ENCODE measurements at places on chromosomes 5 and 9.

DNA sequence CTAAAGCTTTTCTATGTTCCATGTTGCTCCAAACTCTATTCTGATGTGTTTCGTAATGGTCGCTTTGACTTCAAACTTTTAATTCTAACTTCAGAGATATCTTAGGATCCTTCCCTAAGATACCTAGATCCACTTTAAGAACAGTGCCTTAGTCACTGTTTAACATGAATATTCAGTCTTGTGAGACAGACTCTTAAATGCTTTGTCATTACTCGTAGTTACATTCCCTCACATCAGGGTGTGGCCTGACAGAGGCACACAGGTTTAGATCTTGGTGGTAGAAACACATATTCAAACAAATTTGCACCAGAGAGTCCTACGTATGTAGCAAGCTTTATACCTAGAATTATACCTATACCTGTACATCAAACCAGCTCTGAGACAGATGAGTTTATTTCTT is 687.0 kb upstream of the C9orf72 start:
- DNase-seq, result no peak

GRCh38 chr5:180138214-180138975 is 66.8 kb upstream of the RNF130 start:
- DNase-seq, result no peak

DNA sequence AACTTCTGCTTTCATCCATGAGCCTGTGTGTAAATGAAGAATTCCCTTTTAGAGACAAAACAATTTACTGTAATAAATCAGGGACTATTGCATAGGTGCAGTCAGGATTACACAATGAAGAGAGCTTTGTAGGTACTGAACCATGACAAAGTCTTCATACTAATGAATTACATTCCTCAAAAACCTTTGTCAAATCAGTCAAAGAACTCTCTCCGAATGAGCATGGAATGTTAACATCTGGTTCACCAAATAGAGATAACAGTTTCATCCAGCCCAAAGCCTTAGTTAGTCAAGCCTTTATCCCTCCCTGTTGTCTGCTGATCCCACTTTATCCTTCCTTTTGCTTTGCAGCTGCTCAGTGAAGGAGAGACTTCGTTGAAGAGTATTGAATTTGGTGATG is 62.9 kb upstream of the DMRTA1 start:
- peak; percentile 34 for DNase-seq

DNA sequence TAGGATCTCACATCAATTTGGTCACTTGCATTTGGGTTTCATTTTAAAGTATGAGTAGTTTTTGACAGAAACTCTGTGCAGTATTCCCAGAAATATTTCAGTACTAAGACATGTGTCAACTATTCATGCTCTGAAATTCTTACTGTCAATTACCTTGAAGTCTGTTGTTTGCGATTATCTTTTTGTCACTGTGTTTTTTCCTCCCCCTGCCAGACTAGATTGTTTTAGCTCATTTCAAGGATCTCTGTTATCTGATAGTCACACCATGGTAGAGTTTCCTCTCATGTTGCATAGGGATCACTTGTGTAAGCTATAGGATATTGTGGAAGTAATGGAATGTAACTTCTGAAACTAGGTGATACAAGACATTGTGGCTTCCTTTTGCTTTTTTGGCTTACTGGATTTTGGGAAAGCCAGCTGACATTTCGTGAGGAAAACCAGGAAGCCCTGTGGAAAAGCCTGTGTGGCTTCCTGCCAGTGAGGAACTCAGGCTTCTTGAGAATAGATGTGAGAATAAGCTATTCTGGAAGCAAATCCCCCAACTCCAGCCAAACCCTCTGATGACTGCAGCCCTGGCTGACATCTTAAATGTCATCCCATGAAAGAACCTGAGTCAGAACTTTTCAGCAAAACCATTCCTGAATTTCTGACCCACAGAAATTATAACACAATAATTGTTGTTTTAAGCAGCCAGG is 122.2 kb downstream of the FGF10 start:
- DNase-seq, result no peak

GRCh38 chr9:107007402-107007801 is 144.4 kb downstream of the ZNF462 start:
- DNase-seq, result no peak

DNA sequence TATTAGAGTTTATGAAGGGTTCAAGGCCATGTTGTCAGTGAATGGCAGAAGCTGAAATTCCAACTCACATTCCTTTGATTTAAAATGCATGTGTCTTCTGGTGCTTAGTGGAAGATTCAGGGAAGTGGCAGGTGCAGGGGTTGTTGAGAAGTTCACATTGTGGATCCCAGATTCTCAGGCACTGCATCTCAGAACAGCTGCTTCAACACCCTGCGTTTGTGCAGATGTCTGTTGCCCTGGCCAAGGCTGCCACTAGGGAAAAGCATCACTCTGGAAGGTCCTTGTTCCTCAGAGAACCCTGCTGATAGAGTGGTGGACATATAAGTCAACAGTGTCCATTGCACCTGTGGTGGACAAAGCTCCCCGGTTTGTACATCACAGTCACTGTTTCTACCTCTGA is 162.7 kb downstream of the PAPPA start:
- DNase-seq, result peak; percentile 35

- DNase-seq, result no peak
Measured at GRCh38 chr9:130319300-130319699, 53.7 kb downstream of the HMCN2 start.

- DNase-seq, result no peak
Measured at GRCh38 chr9:9753266-9753665, 859.5 kb downstream of the PTPRD start.

DNA sequence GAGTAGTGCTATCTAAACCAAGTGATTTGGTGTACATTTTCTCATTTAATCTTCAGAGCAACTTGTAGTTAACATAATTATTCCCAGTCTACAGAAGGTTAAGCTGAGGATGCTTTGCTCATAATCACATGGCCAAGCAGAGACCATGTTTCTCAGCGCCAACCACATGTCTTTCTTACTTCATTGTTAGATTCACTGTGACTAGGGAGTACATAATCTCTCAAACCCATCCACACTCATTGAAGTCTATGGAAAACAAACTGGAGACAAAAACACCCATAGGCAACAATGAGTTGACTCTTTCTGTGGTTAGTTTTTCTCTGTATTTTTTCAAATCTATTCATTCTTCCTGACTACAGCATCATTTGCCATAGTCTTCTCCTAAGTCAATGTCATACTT is 281.7 kb upstream of the PTGER4 start:
- DNase-seq, result no peak

- no peak for DNase-seq
Measured at GRCh38 chr5:137015540-137016116, 483.5 kb downstream of the SPOCK1 start.

GRCh38 chr9:111352545-111352944 is 22.5 kb upstream of the OR2K2 start:
- no peak for DNase-seq

DNA sequence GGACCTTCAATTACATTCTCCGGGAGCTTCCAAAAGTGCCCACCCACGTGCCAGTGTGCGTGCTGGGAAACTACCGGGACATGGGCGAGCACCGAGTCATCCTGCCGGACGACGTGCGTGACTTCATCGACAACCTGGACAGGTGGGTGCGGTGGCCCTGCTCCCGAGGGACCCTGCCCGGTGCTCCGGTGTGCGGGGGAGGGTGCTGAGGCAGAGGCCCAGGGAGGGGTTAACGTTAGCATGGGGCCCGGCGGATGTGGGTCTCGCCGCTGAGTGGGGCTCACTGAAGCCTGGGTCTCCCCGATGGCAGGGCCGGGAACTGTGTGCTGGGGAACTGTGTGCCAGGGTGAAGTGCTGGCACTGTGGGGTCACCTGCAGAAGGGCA is 10.6 kb upstream of the AJM1 start:
- no peak for DNase-seq

GRCh38 chr9:132990781-132991180 is 12.3 kb downstream of the GFI1B start:
- DNase-seq, result no peak

All from LHCN-M2 (cell line).